ENCODE measurements at places on chromosomes 12 and 14. TPM values are rescaled to one million over a fixed set of nuclear protein-coding genes. Genes with fewer than 3 reads are reported as not detected.

The USP44 gene
- not detected for total RNA-seq

The ART4 gene
- not detected for total RNA-seq

The C3AR1 gene
- total RNA-seq = 2.9 TPM

DNA sequence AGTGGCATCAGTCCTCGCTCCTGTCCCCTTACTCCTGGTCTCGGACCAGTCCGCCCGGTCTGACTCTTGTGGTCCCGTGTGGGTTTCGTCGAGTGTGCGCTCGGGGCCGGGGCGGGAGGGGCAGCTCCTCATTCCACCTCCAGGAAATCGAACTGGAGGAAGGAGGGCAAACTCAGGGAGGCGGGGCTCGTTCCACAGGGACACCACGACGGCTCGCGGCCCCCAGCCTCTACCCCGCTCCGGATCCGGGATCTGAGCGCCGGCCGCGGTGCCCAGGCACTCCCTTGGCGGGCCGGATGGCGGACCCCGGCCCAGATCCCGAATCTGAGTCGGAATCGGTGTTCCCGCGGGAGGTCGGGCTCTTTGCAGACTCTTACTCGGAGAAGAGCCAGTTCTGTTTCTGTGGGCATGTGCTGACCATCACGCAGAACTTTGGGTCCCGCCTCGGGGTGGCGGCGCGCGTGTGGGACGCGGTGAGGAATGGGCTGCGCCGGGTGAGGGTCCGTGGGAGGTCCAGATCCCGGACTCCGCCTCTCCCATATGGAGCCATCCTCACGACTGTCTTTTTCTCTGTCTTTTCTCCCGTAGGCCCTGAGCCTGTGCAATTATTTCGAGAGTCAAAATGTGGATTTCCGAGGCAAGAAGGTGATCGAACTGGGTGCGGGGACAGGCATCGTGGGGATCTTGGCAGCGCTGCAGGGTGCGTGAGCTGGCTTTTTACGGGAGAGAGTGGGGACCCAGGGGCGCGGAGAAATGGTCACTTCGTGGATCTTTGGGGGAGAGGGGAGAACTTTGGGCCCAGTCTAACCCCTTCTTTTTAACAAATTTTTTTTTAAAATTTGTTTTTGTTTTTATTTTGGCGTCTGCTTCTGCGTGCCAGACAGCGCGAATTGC, at the start of gene EEF1AKMT3:
TSS of gene EEF1AKMT3 (plus strand) at position 186 of the 894 bp plus-strand sequence. CDS start at position 297, 111 bp downstream.
- H3K36me3 ChIP-seq = no peaks in the 10 kb centered on the region
- no peaks in the 10 kb centered on the region for H3K27me3 ChIP-seq
- peak within 1 kb of the TSS; percentile 88 for H3K27ac ChIP-seq
- no peaks in the 10 kb centered on the region for H3K4me1 ChIP-seq

DNA sequence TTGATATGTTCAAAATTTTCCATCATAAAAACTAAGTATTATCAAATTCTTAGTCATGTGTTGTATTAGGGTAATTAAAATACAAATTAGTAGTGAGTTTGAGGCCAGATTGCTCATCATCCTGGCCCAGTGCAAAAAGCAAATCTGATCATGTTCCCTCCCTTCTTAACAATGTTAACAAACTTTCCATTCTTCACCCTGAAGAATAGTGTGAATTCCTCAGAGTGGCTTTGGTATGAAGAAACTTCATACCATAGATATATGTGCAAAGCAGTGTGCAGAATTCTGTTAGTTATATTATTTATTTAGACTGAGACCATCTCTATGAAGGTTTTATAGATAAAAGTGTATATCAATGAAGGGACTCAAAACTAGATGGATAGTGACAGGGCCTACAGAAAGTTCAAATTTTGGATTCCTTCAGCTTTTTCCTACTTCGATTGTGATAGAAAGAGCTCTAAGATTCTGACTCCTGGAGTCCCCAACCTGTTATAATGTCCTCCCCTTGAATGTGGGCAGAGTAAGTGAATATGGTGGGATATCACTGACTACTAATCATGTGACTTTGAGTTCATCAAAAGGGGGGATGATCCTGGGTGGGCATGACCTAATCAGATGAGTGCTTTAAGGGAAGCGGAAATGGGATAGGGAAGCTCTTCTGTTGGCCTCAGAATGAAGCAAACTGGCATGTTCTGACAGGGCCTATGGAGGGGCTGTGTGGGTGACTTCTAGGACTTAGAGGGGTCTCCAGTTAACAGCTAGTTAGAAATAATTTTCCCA, 271.4 kb downstream of the BTG1 start:
- peaks cover 10% of the 10 kb centered on the region for H3K4me1 ChIP-seq
- no peaks in the 10 kb centered on the region for H3K27me3 ChIP-seq
- DNase-seq = no peak
- no peak overlapping the region for H3K4me3 ChIP-seq
- H3K27ac ChIP-seq = no peak overlapping the region

DNA sequence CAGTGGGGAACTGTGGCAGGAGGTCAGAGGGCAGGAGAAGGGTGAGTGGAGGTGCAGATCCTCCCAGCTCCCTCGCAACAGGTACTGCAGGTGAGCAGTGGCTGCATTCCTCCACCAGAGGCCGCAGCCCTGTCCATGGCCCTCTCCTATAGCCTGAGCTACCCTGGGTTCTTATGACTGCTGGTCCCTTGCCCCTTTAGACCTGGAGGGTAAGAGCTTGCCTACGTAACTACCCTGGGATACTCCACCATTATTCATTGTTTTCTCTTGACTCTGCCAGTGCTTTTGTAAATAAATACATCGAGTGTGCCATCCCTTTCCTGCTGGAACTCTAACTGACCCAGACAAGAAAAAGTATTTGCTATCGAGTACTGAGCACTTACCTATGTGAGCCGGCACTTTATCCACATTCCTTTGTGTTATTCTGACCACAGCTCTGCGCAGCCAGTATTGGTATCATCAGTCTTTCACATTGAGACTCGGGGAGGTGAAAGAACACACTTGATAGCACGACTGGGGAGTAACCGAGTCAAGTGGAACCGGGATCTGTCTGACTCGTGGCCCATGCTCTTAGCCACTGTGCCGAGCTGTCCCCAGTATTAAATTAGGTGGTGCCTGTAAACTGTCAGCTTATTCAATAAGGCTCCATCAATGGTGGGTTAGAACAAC, 38.5 kb downstream of the LTBP2 start:
- H3K27ac ChIP-seq = no peak overlapping the region
- DNase-seq = peak; percentile 7
- H3K27me3 ChIP-seq = no peaks in the 10 kb centered on the region
- H3K4me3 ChIP-seq = no peak overlapping the region
- H3K36me3 ChIP-seq = no peaks in the 10 kb centered on the region

DNA sequence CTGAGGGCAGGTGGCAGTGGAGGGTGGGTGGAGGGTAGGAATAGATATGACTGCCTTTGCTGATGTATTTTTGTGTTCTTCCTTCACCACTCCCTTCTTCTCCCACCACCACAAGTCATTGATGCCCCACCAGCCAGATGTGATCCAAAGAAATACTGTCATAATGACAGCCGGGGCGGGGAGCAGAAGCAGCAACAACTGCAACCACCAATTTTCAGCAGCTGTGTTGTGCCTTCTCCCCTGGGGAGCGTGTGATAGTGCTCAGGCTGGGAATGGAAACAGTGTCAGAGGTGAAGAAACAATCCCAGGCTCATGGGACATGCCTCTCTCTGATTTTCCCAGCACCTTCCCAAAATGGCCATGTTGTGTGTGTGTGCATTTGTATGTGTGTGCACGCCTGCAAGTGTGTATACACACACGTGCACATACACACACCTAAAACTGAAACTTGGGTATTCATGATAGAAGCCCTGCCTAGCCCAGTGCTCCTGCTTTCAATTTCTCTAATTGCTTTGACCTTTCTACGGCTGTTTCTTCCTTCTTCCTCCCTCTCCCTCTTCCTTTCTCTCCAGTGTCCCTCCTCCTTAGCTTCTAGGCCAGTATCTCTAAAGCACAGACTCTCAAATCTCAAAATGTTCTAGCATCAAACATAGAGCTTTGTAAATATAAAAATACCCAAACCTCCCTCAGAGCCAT, 299.2 kb upstream of the FKBP4 start:
- no peak overlapping the region for H3K4me3 ChIP-seq
- H3K36me3 ChIP-seq = no peaks in the 10 kb centered on the region
- no peaks in the 10 kb centered on the region for H3K27me3 ChIP-seq
- H3K4me1 ChIP-seq = peaks cover 4% of the 10 kb centered on the region

- H3K27me3 ChIP-seq = no peaks in the 10 kb centered on the region
- no peak overlapping the region for H3K27ac ChIP-seq
- no peaks in the 10 kb centered on the region for H3K4me1 ChIP-seq
- H3K4me3 ChIP-seq = no peak overlapping the region
- DNase-seq = no peak
- no peaks in the 10 kb centered on the region for H3K36me3 ChIP-seq
These were observed 164.3 kb downstream of the PRKCH start for GRCh38 chr14:61485661-61486060.

Data from Peyer's patch (tissue), 4 donors.